ENCODE measurements at places on chromosomes 3 and 15. TPM values are rescaled to one million over a fixed set of nuclear protein-coding genes. Genes with fewer than 3 reads are reported as not detected.

SENP5 gene
- 21.1 TPM for total RNA-seq

IGF2BP2 gene
- total RNA-seq, result 42.8 TPM

SPCS1 gene
- 189 TPM for total RNA-seq

GOLGA8H gene
- total RNA-seq, result 0.60 TPM

MEX3B gene
- 3.0 TPM for total RNA-seq

PEX11A gene
- total RNA-seq, result 1.9 TPM

SMCO1 gene
- not detected for total RNA-seq

FOXB1 gene
- not detected for total RNA-seq

GUCA1C gene
- total RNA-seq, result not detected

CCR5 gene
- total RNA-seq, result not detected

KIF9 gene
- total RNA-seq, result 10.1 TPM

HTR3E gene
- total RNA-seq, result not detected

TUSC7 gene
- total RNA-seq, result not detected

LYZL4 gene
- not detected for total RNA-seq

CCNB2 gene
- 82.1 TPM for total RNA-seq

CD96 gene
- not detected for total RNA-seq

SLC25A20 gene
- total RNA-seq, result 26.8 TPM

GP5 gene
- total RNA-seq, result 0.13 TPM

ZNF660 gene
- 0.49 TPM for total RNA-seq

FSIP1 gene
- 0.47 TPM for total RNA-seq

STRIT1 gene
- total RNA-seq, result not detected

KNG1 gene
- not detected for total RNA-seq

TF gene
- not detected for total RNA-seq

PIGZ gene
- total RNA-seq, result 4.6 TPM

MCF2L2 gene
- total RNA-seq, result 0.15 TPM

MYO9A gene
- 13.4 TPM for total RNA-seq

IGSF11 gene
- total RNA-seq, result not detected

HOMER2 gene
- total RNA-seq, result not detected

SERPINI1 gene
- total RNA-seq, result 0.40 TPM

LRIG1 gene
- total RNA-seq, result 3.8 TPM

RTP1 gene
- total RNA-seq, result not detected

SLC2A2 gene
- not detected for total RNA-seq

ABI3BP gene
- total RNA-seq, result 8.5 TPM

RPUSD3 gene
- total RNA-seq, result 56.1 TPM

Data from mammary microvascular endothelial cell (primary cell).